ENCODE measurements at places on chromosomes 13 and 19. TPM values are rescaled to one million over a fixed set of nuclear protein-coding genes. Genes with fewer than 3 reads are reported as not detected.

- H3K4me1 ChIP-seq: peaks cover 74% of the 10 kb centered on the region
- peak; percentile 93 for DNase-seq
- peak overlapping the region; percentile 89 for H3K27ac ChIP-seq
- peak overlapping the region; percentile 12 for H3K4me3 ChIP-seq
Observed at GRCh38 chr19:14366529-14366928, 14.7 kb upstream of the ADGRE5 start.

DNA sequence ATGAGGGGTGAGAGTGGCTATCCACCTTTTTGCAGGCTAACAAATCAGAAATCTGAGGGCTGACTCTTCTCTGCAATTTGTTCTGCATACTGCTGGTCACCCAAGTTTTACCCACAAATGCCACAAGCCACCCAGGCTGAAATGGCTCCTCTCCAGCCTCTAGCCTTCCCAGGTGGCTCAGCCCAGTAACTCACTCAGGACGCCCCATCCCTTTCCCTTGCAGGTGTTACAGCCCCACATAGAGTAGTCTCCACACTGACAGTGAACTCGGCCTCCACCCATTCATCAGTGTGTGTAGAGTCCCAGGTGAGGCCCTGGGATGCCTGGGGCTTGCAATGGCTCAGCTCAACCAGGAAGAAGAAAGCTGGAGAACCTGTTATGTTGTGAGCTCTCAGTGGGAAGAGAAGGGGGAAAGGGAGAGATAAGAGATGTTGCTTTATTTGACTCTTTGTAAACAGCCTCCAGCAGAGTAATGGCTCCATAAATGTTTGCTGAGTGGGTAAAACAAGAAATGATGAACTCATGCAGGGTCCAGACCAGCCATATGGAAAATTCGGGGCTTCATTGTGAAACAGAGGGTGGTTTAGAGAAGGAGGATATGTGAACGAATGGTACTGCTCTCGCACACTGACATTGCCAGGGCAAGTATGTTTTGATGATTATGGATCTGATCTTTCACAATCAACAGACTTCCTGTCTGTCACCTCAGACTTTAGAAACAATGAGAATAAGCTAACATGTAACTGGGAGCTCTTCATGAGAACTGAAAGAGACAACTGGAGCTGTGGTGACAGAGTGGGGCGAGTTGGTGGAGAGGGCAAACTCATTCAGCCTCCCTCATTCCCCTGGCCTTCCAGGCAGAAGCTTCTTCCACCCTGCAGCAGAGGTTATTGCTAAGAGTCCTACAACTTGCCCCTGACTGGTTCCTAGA, 74.2 kb upstream of the RFC3 start:
- no peaks in the 10 kb centered on the region for H3K36me3 ChIP-seq
- H3K27me3 ChIP-seq: no peaks in the 10 kb centered on the region
- peaks cover 22% of the 10 kb centered on the region for H3K4me1 ChIP-seq
- DNase-seq: no peak
- H3K27ac ChIP-seq: peak overlapping the region; percentile 68
- H3K4me3 ChIP-seq: no peak overlapping the region

DNA sequence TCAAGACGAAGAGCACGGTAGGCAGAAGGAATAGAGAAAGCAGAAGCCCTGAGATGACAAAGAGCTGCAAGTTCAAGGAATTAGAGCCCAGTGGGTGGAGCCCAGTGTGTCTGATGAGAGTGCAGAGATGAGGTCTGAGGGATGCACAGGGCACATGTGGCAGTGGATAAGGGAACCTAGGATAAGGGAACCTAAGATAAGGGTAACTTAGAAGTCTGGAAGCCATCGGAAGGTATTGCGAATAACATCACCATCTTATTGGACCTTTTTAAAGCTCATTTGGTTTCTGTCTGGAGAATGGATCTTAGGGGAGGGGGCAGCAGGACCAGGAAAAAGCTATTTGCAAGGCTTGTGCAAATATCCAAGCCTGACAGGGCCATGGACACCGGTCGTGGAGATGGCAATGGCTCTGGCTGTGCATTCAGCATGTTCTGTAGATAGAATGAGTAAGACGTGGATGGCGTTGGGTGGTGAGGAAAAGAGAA, 1.3 kb downstream of the FPR3 start:
- H3K36me3 ChIP-seq: no peaks in the 10 kb centered on the region
- DNase-seq: no peak

DNA sequence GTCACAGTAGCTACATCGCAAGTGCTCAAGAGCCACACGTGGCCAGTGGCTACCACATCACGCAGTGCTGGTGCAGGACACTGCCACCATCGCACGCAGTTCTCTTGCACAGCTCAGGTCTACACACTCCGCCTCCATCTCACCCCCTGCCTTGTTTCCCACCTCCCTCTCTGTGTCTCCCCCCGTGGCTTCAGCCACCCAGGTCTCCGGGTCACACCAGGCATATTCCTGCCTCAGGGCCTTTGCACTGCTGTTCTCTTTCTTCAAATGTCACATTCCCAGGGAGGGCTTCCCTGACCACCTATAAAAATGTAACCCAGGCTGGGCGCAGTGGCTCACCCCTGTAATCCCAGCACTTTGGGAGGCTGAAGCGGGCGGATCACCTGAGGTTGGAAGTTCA, 10.6 kb downstream of the CCDC8 start:
- H3K4me3 ChIP-seq: no peak overlapping the region
- DNase-seq: no peak
- H3K4me1 ChIP-seq: peaks cover 11% of the 10 kb centered on the region

DNA sequence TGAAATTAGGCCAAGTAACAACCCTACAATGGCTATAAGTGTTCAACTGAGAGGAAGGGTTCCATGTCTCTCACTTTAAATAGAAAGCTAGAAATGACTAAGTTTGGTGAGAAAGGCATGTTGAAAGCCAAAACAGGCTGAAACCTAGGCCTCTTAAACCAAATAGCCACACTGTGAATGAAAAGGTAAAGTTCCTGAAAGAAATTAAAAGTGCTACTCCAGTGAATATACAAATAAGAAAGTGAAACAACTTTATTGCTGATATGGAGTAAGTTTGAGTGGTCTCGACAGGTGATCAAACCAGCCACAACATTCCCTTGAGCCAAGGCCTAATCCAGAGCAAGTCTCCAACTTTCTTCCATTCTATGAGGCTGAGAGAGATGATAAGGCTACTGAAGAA, 209.6 kb downstream of the KLF12 start:
- no peak overlapping the region for H3K4me3 ChIP-seq
- H3K4me1 ChIP-seq: peaks cover 31% of the 10 kb centered on the region
- H3K27me3 ChIP-seq: no peaks in the 10 kb centered on the region
- DNase-seq: no peak
- peak overlapping the region; percentile 80 for H3K27ac ChIP-seq

DNA sequence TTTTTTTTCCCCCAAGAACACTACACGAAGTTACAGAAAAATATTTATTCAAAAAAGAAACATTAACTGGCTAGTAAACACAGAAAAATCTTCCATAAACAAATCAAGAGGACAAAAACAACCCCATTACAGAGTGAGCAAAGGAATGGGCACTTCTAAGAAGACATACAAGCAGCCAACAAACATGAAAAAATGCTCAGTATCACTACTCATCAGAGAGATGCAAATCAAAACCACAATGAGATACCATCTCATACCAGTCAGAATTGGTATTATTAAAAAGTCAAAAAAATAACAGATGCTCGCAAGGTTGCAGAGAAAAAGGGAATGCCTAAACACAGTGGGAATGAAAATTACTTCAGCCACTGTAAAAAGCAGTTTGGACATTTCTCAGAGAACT, 131.7 kb downstream of the UGGT2 start:
- no peak overlapping the region for H3K4me3 ChIP-seq
- DNase-seq: no peak
- no peaks in the 10 kb centered on the region for H3K27me3 ChIP-seq
- no peaks in the 10 kb centered on the region for H3K4me1 ChIP-seq
- no peak overlapping the region for H3K27ac ChIP-seq
- H3K36me3 ChIP-seq: no peaks in the 10 kb centered on the region

GRCh38 chr19:55474269-55475265, 1.9 kb upstream of the ZNF628 start:
- H3K36me3 ChIP-seq: no peaks in the 10 kb centered on the region
- peak overlapping the region; percentile 32 for H3K4me3 ChIP-seq
- no peaks in the 10 kb centered on the region for H3K27me3 ChIP-seq
- H3K4me1 ChIP-seq: peaks cover 29% of the 10 kb centered on the region

DNA sequence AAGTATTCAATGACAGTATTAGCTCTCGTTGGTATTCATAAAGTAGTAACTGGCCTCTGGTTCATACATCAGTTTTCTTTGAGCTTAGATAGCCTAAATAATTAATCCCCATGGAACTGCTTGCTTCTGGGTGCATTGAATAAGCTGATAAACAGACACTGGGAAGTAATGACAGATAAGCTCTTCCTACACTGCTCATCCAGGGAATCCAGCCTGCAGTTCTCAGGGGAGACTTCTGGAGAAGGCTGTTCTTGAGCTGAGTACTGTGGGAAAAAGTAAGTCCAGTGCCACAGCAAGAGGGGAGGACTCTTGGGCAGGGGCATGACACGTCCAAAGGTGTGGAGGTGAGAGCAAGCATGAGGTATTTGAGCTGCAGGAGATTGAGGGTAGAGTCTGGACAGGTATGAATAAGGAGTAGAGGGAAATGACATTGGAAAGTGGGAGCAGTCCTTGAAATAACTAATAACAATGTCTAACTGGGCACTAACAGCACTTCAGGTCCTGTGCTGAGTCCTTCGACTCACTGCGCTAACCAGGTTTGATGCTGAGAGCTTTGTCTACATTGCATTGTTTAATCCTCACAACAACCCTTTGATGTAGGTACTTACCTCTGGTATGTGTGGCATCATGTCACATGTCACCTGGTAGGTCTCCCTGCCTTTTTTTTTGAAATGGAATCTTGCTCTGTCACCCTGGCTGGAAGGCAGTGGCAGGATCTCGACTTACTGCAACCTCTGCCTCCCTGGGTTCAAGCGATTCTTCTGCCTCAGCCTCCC, 7.2 kb downstream of the GARRE1 start:
- peaks cover 7% of the 10 kb centered on the region for H3K4me1 ChIP-seq
- H3K4me3 ChIP-seq: no peak overlapping the region
- no peaks in the 10 kb centered on the region for H3K27me3 ChIP-seq
- H3K27ac ChIP-seq: no peak overlapping the region
- no peaks in the 10 kb centered on the region for H3K36me3 ChIP-seq

CBY2 gene
- total RNA-seq: not detected

DNA sequence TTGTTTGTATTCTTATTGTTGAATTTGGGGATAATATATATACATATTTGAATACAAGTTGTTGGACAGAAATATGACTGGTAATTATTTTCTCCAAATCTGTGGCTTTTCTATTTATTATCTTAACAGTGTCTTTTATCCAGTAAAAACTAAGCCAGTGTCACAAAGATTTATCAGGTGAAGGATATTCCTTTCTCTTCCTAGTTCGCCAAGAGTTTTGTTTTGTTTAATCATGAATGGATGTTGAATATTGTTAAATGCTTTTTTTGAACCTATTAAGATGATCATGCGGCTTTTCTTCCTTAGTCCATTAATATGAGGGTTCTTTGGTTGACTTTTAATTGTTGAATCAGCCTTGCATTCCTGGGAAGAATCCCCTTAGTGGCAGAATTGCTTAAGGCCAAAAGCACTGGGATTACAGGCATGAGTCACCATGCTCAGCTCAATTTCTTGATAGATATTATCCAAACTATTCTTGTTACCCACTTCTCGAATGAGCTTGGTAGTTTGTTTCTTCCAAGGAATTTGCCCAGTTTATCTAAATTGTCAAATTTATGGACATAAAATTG, 53.3 kb downstream of the TEX26 start:
- H3K27ac ChIP-seq: no peak overlapping the region
- H3K4me1 ChIP-seq: peaks cover 10% of the 10 kb centered on the region
- H3K36me3 ChIP-seq: no peaks in the 10 kb centered on the region
- peaks cover 7% of the 10 kb centered on the region for H3K27me3 ChIP-seq

DNA sequence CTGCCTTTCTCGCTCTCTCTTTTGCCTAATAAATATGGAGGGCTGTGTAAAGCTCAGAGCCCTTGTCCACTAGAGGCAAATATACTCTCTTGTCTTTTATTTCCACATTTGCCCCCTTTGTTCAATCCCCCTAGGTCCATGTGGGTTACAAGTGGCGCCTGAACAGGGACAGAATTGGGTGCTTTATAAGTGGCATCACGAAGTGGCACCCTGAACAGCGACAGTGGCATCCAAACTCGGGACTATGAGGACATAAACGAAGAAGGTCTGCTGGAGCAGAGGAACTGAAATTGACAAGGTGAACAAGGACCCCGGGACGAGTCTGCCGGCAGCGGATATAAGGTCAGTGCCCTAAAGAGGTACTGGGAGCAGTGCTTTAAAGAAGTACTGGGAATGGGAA, 4.3 kb upstream of the ZNF610 start:
- H3K27ac ChIP-seq: no peak overlapping the region
- no peaks in the 10 kb centered on the region for H3K27me3 ChIP-seq
- peaks cover 15% of the 10 kb centered on the region for H3K36me3 ChIP-seq
- H3K4me1 ChIP-seq: peaks cover 7% of the 10 kb centered on the region
- DNase-seq: no peak

DNA sequence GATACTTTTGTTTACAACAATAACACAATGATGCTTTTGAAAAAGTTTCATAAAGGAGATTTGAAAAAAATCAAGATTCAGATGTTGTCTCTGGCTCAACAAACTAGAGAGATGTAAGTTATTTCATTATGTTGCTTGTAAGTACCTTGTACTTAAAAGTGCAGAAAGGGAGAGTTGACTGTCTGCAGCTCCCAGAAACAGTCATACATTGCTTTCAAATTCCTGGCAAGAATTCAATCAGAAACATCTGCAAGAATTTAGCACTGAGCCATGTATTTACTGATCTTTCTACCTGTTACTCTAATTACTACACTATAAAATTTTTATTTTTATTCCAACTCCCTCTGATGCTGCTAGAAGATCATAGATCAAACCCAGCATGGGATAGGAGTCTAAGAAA, 1261.3 kb upstream of the SPRY2 start:
- H3K27ac ChIP-seq: no peak overlapping the region
- no peak for DNase-seq
- H3K4me1 ChIP-seq: no peaks in the 10 kb centered on the region
- no peak overlapping the region for H3K4me3 ChIP-seq

DNA sequence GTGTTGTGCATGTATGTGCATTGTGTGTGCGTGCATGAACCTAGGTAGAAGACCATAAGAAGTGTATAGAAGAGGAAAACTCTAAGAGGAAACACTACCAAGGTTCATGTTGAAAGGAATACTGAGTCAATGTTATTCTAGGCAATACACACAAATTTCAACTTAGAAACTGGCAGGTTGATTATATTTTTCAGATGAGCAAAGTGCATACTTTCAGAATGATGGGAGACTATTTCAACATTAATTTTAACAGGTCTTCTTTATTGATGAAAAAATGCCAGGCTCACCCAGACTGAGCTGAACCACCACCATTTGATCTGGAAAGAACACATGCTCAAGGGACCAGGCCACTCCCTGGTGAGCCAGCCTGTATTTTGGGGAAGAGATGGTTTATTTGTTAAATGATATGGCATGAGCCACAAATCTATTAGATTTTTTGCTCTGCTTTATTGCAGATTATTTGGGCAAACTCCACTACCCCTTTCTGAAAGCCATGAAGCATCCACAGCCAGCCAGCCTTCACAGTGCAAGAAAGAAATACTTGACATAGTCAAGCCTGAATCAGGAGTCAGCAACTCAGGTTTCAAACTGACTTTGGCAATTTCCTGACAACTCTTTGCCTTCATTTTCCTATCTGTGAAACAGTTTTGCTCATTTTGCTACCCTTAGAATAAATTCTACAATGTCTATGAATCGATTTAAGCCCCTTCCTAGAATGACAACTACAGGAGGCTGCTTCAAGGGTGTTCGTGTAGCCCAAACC, 368.9 kb downstream of the COG6 start:
- no peak for DNase-seq
- H3K4me3 ChIP-seq: no peak overlapping the region
- H3K36me3 ChIP-seq: peaks cover 6% of the 10 kb centered on the region
- peaks cover 28% of the 10 kb centered on the region for H3K4me1 ChIP-seq
- peaks cover 23% of the 10 kb centered on the region for H3K27me3 ChIP-seq

- peaks cover 20% of the 10 kb centered on the region for H3K4me1 ChIP-seq
- H3K27me3 ChIP-seq: no peaks in the 10 kb centered on the region
- H3K27ac ChIP-seq: no peak overlapping the region
- DNase-seq: no peak
- H3K36me3 ChIP-seq: peaks cover 37% of the 10 kb centered on the region
Observed at GRCh38 chr13:98921015-98921580, 56.8 kb downstream of the DOCK9 start.
